ENCODE measurements at places on chromosomes 4 and X.

GRCh38 chr4:181693517-181693916 is 549.7 kb upstream of the TENM3 start:
- no peak for DNase-seq

DNA sequence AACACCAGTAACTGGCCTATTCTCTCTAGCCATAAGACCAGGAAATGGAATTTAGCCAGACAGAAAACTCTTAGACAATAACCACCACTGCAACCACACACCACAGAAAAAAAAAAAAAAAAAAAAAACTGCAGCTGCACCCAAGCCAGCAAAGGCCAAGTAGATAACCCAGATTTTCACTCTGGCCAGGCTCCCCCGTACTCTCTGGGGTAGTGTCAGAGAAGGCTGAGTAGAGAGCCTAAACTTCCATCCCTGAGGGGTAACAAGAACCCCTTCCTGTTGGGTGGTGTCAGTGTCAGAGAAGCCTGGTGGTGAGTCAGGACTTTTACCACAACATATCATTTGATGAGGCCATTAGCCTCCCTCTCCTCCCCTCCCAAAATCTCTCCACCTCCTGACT is 5.6 kb upstream of the DLG3 start:
- DNase-seq: no peak

DNA sequence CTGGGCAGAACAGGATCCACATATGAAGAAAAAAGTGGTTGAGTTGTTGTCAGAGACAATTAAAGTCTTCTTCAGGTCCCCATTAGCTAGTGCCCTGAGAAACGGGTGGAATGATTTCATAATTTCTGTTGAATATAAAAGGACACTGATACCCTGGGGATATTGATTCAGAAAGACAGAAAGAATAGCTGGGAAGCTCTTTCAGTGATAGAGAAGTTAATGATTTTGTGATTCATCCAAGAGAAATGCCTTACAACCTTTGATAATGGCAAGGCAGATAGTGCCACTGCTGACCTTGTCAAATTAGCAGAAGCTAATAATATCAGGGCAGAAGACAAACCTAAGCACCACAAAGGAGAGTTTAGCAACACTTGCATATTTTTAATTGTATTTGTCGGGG is 37.9 kb downstream of the UNC5C start:
- no peak for DNase-seq

DNA sequence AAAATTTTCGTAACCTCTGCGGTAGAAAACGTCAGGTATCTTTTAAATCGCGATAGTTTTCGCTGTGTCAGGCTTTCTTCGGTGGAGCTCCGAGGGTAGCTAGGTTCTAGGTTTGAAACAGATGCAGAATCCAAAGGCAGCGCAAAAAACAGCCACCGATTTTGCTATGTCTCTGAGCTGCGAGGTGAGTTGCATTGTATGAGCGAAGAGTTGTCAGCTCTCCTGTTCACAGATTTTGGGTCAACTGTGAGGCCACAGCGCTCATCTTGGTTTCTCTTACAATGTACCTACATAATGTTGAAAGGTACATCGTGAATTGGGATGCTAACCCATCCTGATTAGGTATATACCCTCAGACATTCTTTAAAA is 486 bp downstream of the CLCN3 start:
- no peak for DNase-seq

- no peak for DNase-seq
Measured at GRCh38 chr4:78645853-78646757, 94.5 kb downstream of the ANXA3 start.

GRCh38 chr4:57877047-57877458 is 766.9 kb upstream of the IGFBP7 start:
- no peak for DNase-seq

- DNase-seq: no peak
Measured at GRCh38 chrX:40230646-40231045, 132.9 kb upstream of the BCOR start.

DNA sequence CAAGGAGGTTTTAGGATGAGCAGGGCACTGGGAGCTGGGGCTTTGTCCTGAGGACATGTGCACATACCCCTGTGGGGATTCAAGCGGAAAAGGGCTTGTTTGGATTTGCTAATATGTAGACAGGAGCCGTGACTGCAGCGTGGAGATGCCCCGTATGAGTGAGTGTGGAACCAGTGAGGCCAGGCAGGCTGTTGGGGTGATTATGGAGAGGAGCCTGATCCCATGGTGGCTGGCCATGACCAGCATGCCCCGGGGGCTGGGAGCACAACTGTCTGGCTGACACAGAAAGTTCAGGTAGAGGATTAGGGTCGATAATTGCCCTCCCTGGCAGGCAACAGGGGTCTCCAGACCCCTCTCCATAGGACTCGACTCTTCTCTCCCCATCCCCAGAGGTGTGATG is 68.8 kb upstream of the STX18 start:
- no peak for DNase-seq

- no peak for DNase-seq
Measured at GRCh38 chrX:36844857-36845256, 163.3 kb upstream of the FAM47C start.

GRCh38 chr4:58962424-58962823 is 1852.2 kb upstream of the IGFBP7 start:
- no peak for DNase-seq

- DNase-seq: no peak
Measured at GRCh38 chr4:110332483-110332882, 134.1 kb upstream of the ELOVL6 start.

GRCh38 chr4:89468602-89469001 is 161.0 kb upstream of the GPRIN3 start:
- DNase-seq: no peak

- DNase-seq: no peak
Measured at GRCh38 chrX:40100141-40100536, 2.4 kb upstream of the BCOR start.

DNA sequence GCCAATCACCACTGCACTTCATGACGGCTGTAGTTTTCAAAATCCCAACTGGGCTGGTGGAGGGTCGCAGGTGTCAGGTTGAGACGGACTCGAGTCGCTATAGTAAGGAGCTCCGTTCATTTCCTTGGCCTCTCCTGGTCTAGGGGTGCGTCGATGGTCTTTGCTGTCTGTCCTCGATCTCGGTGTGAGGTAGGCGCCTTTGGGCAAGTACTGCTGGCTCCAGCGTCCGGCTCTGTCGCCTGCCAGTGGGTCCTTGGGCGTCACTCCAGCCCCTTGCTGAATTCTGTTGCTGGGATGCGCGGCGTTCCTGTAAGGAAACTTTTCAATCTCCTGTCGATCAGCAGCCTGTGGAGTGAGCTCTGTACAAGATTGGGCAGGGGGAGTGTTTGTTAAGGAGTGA is 76.7 kb downstream of the CCNB3 start:
- no peak for DNase-seq

DNA sequence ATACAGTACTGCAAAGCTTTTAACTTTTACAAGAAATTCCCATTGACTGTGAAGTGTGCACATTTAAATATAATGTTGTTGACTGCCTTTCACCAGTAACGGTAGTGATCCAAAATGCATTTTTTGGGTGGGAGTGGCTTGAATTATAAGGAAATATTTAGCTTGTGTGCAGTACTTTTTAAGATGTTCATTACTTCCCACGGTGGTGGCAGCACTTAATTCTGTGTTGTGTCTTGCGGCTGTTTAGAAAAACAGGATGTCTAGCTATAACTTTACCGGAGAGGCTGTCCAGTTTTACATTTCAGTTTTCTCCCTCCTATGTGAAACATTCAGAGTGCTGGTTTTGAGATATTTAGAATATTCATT is 1.7 kb downstream of the TMEM131L start:
- no peak for DNase-seq

- no peak for DNase-seq
Measured at GRCh38 chr4:110514889-110515479, 39.0 kb downstream of the ENPEP start.

DNA sequence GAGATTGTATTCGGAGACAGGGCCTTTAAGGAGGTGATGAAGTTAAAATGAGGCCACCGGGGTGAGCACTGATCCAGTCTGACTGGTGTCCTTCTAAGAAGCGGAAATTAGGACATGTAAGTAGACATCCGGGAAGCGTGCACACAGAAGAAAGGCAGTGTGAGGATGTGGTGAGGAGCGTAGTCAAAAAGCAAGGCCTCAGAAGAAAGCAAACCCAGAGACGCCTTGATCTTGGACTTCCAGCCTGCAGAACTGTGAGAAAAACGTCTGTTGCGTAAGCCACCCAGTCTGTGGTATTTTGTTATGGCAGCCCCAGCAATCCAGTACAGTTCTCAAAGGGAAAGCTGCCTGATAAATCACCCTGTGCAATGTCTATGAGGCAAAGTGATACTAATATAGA is 153.5 kb downstream of the KCNIP4 start:
- no peak for DNase-seq

DNA sequence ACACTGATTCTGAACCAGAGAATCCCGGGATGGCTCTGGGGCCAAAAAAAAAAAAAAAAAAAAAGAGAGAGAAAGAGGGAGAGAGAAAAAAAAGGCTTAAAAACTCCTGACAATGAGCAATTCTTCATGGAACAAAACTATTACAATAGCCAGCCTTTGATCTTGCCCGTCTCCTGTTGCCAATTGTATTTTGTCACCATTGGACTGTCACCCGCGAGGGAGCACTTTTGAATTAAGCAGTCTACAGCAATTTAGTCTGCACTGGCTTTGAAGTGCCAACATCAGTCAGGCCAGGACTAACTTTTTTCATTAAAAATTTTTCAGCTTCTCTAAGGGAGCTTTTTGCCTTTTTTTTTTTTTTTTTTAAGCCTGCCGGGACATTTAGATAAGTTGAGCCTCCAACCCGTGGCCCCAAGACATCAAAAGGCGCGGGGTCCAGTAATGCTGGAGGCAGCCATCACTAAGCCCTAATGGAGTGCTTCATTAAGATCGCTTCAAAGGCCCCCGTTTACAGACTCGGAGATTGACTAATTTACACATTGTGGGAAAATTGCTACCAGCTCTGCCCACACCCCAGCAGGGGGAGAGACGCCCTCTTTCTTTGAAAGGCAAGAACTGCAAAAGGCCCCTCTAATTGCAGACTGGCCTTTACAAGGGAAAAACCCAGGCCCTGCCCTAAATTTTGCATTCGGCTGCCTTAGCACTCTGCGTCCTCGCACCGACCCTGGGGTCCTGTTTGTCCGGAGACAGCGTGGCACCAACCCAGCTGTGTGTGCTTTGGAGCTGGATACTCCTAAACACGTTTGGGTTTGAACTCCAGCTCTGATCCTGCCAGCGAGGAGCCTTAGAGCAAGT is 98.1 kb upstream of the MSX1 start:
- no peak for DNase-seq

DNA sequence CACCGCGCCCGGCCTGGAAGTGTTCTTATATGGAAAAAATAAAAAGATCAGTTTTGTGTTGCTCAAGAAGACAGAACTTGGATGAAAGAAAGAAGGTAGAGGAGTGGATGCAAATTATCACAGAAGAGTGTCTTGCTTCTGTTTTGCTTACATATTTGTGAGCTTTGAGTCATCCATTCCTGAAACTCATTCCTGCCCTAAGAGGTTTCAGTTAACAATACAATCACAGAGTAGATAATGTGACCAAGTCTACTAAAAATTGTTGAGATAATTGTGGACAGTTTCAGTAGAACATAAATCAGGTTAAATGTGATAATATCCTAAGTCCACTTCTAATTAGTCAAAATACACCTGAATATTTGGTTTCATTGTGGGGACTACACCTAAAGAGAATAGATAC is 26.4 kb upstream of the LRCH2 start:
- DNase-seq: no peak

DNA sequence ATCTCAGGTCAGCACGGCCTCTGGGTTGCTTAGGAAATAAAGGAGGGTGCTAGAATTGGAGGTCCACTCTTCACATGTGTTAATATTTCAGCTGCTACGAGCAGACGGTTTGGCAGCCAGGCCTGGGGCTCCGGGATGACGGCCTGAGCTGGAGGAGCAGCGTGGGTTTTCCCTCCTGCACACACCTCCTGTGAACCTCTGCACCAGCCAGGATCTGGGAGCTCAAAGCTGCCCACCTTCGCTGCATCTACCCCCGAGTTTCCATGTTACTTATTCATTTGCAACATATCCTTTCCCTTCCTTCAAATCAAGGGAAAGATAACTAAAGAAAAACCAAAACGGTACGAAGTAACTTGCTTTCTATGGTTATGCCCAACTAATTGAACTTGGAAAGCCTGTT is 13.6 kb downstream of the STOX2 start:
- DNase-seq: no peak

DNA sequence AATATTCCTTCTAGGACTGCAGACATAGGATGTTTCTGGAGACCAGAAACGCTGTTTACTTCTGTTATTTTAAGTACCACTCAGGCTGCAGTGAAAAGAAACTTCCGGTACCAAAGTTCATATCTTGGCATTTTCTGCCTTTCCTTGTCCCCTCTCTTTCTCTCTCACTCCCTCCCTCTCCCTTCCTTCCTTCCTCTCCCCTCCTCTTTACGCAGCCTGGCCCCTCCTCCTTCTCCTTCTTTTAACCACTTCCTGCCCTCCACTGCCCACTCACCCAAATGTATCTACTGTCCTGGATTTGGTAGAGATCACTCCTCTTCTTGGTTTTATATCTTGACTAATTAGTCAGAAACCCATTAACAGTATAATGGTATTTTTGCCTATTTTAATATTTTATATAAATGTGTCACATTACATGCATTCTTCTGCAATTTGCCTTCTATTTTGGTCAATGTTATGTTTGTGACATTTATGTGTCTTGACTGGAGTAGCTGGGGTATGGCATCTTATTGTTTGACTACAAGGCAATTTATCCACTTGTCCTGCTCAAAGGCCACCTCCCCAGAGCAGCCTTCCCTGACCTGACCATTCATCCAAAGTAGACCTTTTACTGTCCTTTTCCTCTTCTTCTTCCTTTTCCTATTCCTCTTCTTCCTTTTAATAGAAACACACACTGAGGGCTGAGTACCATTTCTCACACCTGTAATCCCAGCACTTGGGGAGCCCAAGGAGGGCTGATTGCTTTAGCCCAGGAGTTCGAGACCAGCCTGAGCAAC is 56.9 kb downstream of the BCOR start:
- no peak for DNase-seq

- DNase-seq: no peak
Measured at GRCh38 chrX:100904433-100904832, 24.3 kb downstream of the XKRX start.

GRCh38 chr4:72442147-72442546 is 126.9 kb downstream of the ADAMTS3 start:
- no peak for DNase-seq

- DNase-seq: no peak
Measured at GRCh38 chrX:148500423-148501385, at the start of gene AFF2. AFF2 (plus strand) TSS chrX:148500617; CDS start chrX:148501098, 481 bp downstream.

DNA sequence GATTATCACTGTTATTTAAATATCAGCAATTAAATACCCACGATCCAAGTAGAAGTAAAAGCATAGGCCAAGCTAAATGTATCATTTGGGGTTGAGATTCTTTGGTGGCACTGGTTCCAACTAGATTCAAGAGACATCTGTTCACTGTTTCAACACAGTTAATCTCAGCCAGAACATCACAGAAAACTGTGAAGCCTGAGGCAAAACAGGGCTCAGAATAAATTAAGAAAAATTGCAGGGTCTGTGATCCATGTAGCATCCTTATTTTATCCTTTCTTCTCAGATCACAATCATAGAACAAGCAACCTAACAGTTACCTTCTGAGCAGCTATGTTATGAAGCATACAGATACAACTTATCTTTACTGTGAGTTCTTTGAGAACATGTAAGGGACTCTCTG is 23.7 kb downstream of the YTHDC1 start:
- no peak for DNase-seq

Measured in activated CD8-positive, alpha-beta memory T cell treated with anti-CD3 and anti-CD28 coated beads for 1 hour (primary cell).